ENCODE measurements at places on chromosomes 4 and X. TPM values are rescaled to one million over a fixed set of nuclear protein-coding genes. Genes with fewer than 3 reads are reported as not detected.

- peak overlapping the region; percentile 87 for H3K4me3 ChIP-seq
- peaks cover 46% of the 10 kb centered on the region for H3K27me3 ChIP-seq
- peaks cover 21% of the 10 kb centered on the region for H3K4me1 ChIP-seq
- DNase-seq = no peak
- H3K36me3 ChIP-seq = no peaks in the 10 kb centered on the region
These were observed 503 bp upstream of the PDE5A start for GRCh38 chr4:119629142-119629471.

- no peaks in the 10 kb centered on the region for H3K36me3 ChIP-seq
- DNase-seq = no peak
- H3K27me3 ChIP-seq = no peaks in the 10 kb centered on the region
These were observed 11.8 kb downstream of the HDAC6 start for GRCh38 chrX:48813644-48814043.

DNA sequence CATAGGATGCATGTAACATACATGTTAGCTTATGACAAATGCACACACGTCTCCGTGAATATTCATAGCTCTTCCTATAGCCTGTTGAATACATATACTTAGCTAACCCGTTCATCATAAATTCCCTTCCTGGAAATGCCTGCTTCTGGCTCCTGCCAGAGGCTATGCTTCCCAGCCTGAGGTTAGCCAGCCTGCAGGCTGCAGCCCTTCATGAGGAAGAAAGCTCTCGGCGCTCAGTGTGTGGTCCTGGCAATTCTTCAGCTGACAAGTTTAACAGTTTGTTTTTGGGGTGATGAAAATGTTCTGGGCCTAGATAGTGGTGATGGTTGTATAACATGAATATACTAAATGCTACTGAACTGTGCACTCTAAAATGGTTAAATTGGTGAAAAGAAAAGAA is 48.8 kb upstream of the MAN2B2 start:
- H3K4me3 ChIP-seq = no peak overlapping the region
- H3K4me1 ChIP-seq = no peaks in the 10 kb centered on the region
- no peaks in the 10 kb centered on the region for H3K36me3 ChIP-seq
- no peak overlapping the region for H3K27ac ChIP-seq
- DNase-seq = no peak
- peaks cover 20% of the 10 kb centered on the region for H3K27me3 ChIP-seq

- no peak overlapping the region for H3K27ac ChIP-seq
- H3K4me3 ChIP-seq = no peak overlapping the region
- no peaks in the 10 kb centered on the region for H3K4me1 ChIP-seq
- no peaks in the 10 kb centered on the region for H3K36me3 ChIP-seq
- peaks cover 21% of the 10 kb centered on the region for H3K27me3 ChIP-seq
These were observed 66.2 kb upstream of the USP9X start for GRCh38 chrX:41019041-41019392.

DNA sequence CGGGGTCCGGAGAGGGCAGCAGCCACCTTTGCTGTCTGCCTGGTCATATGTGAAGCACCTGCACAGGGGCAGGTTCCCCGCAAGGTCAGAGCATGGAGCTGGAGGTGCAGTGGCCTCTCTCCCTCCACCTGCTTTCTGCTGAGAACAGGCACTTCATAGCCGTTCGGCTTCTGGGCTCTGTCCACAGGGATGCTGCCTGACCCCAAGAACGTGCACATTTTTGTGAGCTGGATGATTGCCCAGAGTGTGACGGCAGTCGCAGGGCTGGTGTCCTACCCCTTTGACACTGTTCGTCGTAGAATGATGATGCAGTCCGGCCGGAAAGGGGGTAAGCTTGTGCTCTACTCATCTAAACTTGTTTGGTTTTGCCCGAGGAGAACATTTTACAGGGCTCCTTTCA is 2.5 kb downstream of the SLC25A4 start:
- DNase-seq = no peak
- H3K27ac ChIP-seq = peak overlapping the region; percentile 54
- no peak overlapping the region for H3K4me3 ChIP-seq
- H3K36me3 ChIP-seq = no peaks in the 10 kb centered on the region
- no peaks in the 10 kb centered on the region for H3K27me3 ChIP-seq

DNA sequence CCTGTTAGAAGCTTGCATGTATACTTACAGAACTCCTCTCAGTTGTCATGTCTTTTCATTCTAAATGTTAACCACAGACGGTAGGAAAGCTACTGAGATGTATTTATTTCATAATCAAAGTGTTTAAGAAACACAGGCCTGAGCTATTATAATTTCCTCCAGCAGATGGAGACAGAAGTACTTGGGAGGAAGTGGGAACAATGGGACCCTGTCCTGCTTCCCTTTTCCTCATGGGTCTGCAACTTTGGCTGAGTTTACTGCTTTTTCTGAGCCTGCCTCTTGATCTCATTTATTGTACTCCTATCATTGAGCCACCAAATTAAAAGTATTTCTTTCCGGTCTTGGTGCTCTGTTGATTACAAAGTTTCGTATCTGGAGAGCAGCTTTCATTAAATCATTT is 67.7 kb upstream of the SPANXN2 start:
- no peaks in the 10 kb centered on the region for H3K36me3 ChIP-seq
- no peak for DNase-seq
- no peaks in the 10 kb centered on the region for H3K27me3 ChIP-seq
- no peak overlapping the region for H3K27ac ChIP-seq
- H3K4me3 ChIP-seq = no peak overlapping the region

ALPK1 gene
- not detected for polyA plus RNA-seq

GLUD2 gene
- 0.55 TPM for polyA plus RNA-seq

POU4F2 gene
- not detected for polyA plus RNA-seq

TBC1D14 gene
- 42.4 TPM for polyA plus RNA-seq

GAGE12E gene
- polyA plus RNA-seq = not detected

DNA sequence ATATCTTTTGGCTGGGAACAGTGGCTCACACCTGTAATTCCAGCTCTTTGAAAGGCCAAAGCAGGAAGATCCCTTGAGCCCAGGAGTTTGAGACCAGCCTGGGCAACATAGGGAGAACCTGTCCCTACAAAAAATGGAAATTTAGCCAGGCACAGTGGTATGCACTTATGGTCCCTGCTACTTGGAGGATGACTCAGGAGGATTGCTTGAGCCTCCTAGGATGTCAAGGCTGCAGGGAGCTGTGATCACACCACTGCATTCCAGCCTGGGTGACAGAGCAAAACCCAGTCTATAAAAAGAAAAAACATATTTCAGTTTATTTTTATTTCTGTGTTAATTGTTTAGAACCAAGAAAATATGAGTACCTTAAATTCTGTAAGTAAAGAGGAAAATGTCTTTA is 123.7 kb downstream of the CBR4 start:
- peaks cover 2% of the 10 kb centered on the region for H3K36me3 ChIP-seq
- no peaks in the 10 kb centered on the region for H3K27me3 ChIP-seq
- no peak overlapping the region for H3K4me3 ChIP-seq

GRCh38 chr4:39046249-39046648 is 14.0 kb upstream of the TMEM156 start:
- H3K4me3 ChIP-seq = peak overlapping the region; percentile 83
- H3K4me1 ChIP-seq = peaks cover 76% of the 10 kb centered on the region
- DNase-seq = no peak
- H3K27ac ChIP-seq = peak overlapping the region; percentile 82

DNA sequence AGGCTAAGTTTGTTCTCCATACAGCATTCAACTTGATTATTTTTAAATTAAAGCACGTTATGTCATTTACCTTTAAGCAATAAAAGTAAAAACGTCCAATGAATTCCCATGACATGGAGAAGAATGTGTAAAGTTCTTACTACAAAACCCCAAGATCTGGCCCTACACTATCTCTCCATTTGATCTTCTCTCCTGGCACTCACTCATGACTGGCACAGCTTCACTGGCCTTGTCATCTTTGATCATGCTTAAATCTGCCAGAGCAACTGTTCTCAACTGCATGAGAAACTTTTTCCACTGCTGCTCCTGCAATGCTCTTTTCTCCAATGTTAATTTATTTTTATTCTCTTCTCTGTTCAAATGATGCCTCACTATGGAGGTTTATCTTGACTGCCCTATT is 1109.0 kb upstream of the IGFBP7 start:
- no peaks in the 10 kb centered on the region for H3K27me3 ChIP-seq
- H3K4me1 ChIP-seq = no peaks in the 10 kb centered on the region
- no peak for DNase-seq
- H3K4me3 ChIP-seq = no peak overlapping the region

- peak overlapping the region; percentile 82 for H3K27ac ChIP-seq
- H3K27me3 ChIP-seq = no peaks in the 10 kb centered on the region
- H3K4me3 ChIP-seq = peak overlapping the region; percentile 28
These were observed 12.8 kb downstream of the CYSLTR1 start for GRCh38 chrX:78314561-78314960.

DNA sequence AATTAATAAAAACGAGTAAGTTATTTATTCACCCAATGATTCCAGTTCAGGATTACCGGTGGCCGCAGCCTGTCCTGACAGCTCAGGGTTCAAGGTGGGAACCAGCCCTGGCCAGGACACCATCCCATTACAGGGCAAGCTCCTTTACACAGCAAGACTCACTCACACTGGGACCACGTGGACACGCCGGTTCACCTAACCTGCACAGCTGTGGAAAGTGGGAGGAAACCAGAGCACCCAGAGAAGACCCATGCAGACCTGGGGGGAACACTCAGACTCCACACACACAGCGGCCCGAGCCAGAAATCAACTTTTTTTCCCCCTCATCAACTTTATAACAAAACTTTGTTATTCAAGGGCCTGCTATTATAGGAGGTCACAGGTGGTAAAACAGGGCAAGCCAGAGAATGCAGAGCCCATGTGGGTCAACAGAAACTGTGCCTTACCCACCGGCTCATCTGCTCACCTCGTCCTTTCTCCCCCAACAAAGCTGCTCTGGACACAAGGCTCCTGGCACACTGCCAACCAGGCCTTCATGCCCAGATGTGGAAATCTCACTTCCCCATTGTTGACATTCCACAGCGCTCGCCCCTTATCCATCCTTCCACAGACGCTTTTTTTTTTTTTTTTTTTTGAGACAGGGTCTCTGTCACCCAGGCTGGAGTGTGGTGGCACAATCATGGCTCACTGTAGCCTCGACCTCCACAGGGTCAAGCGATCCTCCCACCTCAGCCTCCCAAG is 8.0 kb upstream of the ODAPH start:
- H3K4me1 ChIP-seq = no peaks in the 10 kb centered on the region
- no peaks in the 10 kb centered on the region for H3K27me3 ChIP-seq
- H3K27ac ChIP-seq = no peak overlapping the region
- peaks cover 14% of the 10 kb centered on the region for H3K36me3 ChIP-seq

PWWP3B gene
- not detected for polyA plus RNA-seq

- no peak for DNase-seq
- no peaks in the 10 kb centered on the region for H3K36me3 ChIP-seq
- no peak overlapping the region for H3K27ac ChIP-seq
- H3K4me1 ChIP-seq = no peaks in the 10 kb centered on the region
- no peak overlapping the region for H3K4me3 ChIP-seq
These were observed 123.8 kb downstream of the MAD2L1 start for GRCh38 chr4:119942806-119943205.

- peaks cover 46% of the 10 kb centered on the region for H3K27me3 ChIP-seq
- peaks cover 10% of the 10 kb centered on the region for H3K4me1 ChIP-seq
- peaks cover 5% of the 10 kb centered on the region for H3K36me3 ChIP-seq
- peak overlapping the region; percentile 16 for H3K4me3 ChIP-seq
- no peak for DNase-seq
- no peak overlapping the region for H3K27ac ChIP-seq
These were observed 9.0 kb upstream of the INTU start for GRCh38 chr4:127623797-127624083.

NEXMIF gene
- polyA plus RNA-seq = not detected

- peaks cover 6% of the 10 kb centered on the region for H3K4me1 ChIP-seq
- H3K27me3 ChIP-seq = no peaks in the 10 kb centered on the region
- H3K4me3 ChIP-seq = no peak overlapping the region
- no peaks in the 10 kb centered on the region for H3K36me3 ChIP-seq
These were observed 133.1 kb downstream of the AKAP4 start for GRCh38 chrX:50067435-50068284.

DNA sequence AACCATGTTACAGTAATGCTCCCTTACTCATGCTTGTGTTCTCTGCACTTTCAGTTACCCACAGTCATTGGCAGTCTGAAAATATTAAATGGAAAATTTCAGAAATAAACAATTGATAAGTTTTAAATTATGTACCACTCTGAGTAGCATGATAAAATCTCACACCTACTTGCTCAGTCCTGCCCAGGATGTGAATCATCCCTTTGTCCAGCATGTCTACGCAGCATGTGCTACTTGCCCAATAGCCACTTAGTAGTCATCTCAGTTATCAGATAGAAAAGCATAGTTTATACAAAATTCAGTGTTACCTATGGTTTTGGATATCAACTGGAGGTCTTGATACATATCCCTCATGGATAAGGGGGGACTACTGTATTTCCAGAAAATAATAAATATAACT is 577.1 kb downstream of the GALNTL6 start:
- DNase-seq = no peak
- H3K4me3 ChIP-seq = no peak overlapping the region
- H3K4me1 ChIP-seq = no peaks in the 10 kb centered on the region
- no peaks in the 10 kb centered on the region for H3K36me3 ChIP-seq
- H3K27ac ChIP-seq = no peak overlapping the region

NRK gene
- not detected for polyA plus RNA-seq

GRCh38 chr4:3747581-3747904 is 18.6 kb upstream of the ADRA2C start:
- no peak overlapping the region for H3K4me3 ChIP-seq
- no peak overlapping the region for H3K27ac ChIP-seq
- H3K27me3 ChIP-seq = peaks cover 35% of the 10 kb centered on the region
- H3K36me3 ChIP-seq = peaks cover 2% of the 10 kb centered on the region

UPF3B gene
- polyA plus RNA-seq = 12.9 TPM

TASL gene
- polyA plus RNA-seq = 37.1 TPM

KDR gene
- not detected for polyA plus RNA-seq

DNA sequence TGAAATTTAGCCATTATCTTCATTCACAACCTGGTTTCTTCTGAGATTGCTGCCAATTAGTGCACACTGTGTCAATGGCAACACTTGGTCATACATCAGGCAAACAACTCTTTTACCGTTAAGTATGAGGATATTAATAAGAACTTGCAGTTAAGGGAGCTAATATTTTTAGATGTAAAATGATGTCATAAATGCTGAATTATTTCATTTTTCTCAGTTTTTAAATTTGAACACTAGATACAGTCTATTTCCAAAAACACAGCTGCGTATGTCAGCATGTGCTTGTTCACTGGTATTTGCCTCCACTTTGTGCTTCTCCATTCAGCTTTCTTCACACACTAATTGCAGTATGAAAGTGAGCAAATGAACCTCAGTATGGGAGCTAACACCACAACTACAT is 1.6 kb downstream of the KLHL13 start:
- H3K4me3 ChIP-seq = no peak overlapping the region
- H3K27ac ChIP-seq = no peak overlapping the region
- H3K4me1 ChIP-seq = peaks cover 10% of the 10 kb centered on the region
- no peaks in the 10 kb centered on the region for H3K36me3 ChIP-seq

FAM149A gene
- polyA plus RNA-seq = not detected

DNA sequence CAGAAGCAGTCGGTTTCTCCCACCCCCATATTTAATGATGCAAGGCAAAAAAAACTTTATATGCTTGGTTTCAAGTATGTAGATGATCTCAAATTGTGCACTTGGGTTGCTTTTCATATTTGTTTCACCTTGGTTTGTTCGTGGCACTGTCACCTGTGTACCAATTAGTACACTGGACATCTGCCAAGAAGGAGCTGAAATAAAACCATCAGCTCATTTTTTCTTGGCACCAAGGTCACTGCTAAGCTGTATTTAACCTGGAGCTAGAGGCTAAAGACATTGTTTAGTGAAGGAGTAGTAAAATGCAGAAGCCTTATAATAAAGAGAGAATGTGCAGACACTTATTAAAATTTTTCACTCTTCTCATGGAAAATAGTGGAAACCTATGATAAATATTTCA is 430.8 kb downstream of the ARHGAP24 start:
- no peaks in the 10 kb centered on the region for H3K27me3 ChIP-seq
- peaks cover 20% of the 10 kb centered on the region for H3K36me3 ChIP-seq
- no peak overlapping the region for H3K4me3 ChIP-seq
- H3K4me1 ChIP-seq = peaks cover 11% of the 10 kb centered on the region
- no peak for DNase-seq
- peak overlapping the region; percentile 8 for H3K27ac ChIP-seq
